ENCODE measurements at places on chromosomes 11 and 22.

DNA sequence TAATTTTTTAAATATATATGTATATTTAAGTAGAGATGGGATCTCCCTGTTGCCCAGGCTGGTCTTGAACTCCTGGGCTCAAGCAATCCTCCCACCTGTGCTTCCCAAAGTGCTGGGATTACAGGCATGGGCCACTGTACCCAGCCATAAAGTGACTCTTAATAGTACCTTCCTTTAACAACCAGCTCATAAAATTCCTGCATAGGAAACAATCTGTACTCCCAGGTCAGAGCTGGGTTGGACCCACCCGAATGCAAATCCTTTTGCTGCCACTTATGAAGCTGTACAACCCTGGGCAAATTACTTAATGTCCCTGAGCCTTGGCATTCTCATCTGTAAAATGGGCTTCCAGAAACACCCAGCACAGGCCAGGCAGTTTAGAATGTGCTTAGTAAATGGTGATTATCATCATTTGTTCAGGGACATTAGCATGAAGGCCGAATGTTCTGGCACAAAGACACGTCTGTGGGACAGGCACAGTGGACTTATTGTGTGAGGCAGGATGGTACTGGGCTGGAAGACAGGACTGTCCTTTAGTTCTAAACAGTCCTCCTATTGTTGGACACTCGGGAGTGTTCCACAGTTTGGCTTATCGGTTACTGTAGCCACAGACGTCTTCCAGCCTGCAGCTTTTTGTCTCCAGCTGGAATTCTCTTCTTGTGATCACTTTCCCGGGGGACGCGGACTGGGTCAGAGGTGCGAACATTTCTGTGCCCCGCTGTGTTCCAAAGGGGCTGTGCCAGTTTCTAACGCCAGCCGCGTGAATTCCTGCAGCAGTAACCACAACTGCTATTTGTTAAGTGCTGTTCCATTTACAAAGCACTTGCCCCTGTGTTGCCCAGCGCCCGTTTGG lies 6.0 kb downstream of the PDXP start:
- DNase-seq, result no peak

DNA sequence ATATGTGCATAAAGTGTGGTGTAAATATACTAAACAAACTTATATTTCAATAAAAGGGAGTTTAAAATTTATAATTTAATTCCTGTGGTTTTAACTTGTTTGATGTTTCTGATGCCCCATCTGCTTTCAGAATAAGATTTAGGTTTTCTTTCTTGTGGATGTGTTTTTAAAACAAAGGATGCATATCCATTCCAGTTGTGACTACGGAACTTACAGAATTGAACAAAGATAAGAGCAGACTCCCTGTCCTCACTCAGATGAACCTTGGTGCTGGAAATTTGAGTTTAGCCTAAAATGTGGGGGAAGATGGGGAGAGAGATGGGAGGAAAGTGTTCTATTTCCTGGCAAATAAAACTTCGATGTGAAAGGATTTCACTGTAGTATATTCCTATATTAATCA lies 2.5 kb downstream of the FJX1 start:
- no peak for DNase-seq

- no peak for DNase-seq
These were observed 43.6 kb upstream of the FTH1 start for GRCh38 chr11:62010935-62011528.

DNA sequence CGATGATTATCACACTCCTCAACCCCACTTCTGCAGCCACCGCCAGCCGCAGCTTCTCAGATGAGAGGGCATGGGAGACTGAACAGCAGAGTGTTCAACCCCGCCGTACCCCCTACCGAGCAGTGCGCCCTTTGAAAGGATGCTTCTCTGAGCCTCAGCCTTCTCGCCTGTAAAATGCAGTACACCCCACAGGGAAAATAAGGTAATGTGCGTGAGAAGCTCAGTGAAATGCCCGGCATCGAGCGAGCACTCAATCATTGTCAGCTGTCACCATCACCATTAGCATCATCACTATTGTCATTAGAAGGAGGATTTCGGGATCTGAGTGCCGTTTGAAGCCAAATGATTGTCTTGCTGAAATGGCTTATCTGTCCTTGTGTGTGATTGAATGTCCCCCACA lies 13.6 kb downstream of the TRIM29 start:
- no peak for DNase-seq

DNA sequence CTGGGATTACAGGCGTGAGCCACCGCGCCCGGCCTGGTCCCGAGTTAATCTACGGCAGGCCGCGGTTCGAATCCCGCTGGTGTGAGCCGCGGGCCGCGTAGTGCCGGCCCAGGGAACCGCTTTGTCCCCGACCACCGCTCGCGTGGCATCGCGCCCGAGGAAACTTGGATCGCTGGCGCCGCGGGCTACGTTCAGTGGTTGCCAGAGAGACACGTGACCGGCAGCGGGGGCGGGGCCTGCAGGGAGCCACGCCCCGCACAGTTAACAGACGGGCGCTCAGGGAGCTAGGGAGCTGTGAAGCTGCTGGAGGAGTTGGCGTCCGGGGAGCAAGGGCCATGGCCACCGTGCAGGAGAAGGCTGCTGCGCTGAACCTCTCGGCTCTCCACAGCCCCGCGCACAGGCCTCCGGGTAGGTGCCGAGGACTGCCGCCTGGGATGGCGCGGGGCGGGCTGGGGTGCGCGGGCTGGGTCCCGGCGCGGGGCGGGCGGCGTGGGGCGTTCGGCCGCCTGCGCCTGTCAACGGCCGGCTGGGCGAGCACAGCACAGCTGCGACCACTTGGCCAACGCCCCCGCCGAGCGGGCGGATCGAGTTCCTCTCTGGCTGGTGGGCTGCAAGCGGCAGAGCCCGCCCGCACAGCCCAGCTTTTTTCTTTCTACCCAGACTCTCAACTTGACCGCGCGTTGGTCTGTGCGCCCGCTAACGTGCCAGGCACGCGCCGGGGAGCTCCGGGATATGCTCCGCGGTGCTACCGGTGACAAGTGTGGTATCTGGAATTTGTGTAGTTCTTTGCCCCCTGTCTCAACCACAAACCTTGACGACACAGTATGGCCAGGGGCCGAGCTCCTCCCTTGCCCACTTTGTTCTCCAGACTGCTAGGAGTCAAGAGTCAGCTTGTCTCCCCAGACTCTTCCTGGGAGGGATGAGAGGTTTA lies at the start of gene DEPDC7:
Gene DEPDC7 (plus strand): TSS at position 258 of the 931 bp plus-strand sequence. CDS start 78 bp downstream, at position 336.
- DNase-seq, result peak; percentile 56

DNA sequence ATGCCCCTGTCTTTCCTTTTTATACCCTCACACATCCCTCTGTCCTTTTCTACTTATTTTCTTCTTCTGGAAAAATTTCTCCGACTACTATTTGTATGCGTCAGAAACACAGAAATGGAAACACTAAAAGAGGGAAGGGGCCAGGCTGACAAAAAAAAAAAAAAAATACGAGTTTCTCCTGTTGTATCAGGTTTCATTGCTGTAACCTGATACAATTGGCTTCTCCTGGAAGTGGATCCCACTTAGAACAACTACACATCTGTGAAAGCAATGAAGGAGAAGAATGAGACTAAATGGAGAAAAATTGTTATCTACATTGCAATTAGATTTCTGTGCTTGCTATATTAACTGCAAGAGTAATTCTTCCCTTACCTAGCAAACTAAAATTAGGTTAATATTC lies 393.9 kb downstream of the GUCY1A2 start:
- no peak for DNase-seq

DNA sequence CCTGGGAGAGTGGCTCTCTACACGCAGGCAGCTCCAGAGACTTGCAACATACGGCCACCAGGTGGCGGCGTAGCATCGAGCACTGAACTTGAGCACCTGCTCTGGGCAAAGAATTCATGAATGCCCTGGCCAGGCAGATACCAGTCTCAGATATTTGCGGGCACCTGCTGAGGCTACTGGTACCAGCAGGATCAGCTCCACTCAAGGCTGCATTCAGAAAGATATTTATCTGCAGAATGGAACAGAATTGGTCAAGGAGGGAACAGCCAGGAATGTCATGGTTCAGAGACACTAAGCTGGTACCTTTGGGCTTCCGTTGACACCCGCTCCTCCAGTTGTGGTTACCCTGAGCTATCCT lies 10.8 kb upstream of the CCDC86 start:
- peak; percentile 70 for DNase-seq

GRCh38 chr11:10108915-10109680 lies 184.9 kb downstream of the SBF2 start:
- DNase-seq, result no peak

- no peak for DNase-seq
These were observed 150.9 kb downstream of the CACNA1I start for GRCh38 chr22:39721206-39722031.

DNA sequence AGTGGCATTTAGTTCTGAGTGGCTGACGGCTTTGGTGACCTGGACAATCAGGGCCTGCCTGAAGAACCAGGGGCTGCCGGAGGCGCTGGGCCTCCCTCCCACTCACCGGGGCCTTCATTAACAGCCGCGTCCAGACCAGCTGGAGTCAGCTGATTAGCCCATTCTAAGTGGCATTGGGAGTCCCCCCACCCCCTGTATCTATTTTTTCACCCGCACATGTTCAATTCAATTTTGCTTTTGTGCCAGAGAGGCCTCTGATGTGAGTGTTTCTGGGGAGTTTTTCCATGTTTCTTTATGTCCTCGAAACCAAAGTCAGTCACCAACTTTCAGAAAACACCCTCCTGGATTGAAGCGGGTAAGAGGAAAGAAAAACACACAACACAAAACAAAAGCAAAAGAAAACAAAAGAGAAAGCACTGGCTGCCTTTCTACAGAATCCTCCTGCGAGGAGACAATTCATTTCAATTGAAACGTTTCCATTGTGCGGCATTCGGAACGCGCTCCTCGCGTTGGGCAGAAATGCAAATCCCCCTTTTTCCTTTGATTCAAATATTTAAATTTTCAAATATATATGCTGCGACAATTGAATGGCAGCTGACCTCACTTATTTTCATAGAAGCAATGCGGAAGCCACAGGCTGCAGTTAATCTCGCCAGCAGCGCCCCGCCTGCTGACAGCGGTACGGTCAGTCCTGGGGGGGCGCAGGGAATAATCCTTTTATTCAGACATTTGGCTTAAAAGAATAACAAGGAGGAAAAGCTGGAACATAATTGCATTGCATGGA lies 17.7 kb downstream of the CDKN1C start:
- no peak for DNase-seq

- no peak for DNase-seq
These were observed 2.8 kb downstream of the PDXP start for GRCh38 chr22:37661160-37661924.

DNA sequence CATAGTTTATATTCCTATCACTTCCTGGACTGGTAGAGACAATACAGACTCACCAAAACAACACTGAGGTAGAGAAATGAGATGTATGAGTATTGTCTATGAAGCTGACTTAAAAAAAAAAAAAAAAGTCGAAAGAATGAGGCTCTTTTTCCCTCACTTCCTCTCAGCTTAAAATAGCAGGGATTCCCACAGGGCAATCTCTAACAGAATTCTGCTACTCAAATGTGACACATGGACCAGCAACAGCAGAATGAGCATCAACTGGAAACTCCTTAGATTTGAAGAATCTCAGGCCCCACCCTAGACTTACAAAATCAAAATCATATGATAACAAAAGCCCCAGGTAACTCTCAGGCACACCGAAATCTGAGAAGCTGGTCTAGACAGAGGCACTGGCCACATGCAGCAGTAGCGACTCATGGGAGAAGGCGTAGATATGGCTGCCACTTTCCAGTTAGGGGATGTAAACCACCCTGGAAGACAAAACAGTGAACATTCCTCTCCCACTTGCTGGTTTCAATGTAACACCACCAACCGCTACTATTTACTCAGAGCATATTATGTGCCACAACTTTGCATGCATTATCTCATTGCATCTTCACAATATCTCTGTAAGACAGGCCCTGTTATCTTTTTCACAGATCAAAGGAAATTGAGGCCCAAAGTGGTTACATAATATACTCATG lies 128.0 kb downstream of the RBFOX2 start:
- no peak for DNase-seq

GRCh38 chr11:8250981-8251615 lies 12.6 kb downstream of the LMO1 start:
- no peak for DNase-seq

- no peak for DNase-seq
These were observed 2.6 kb downstream of the OVOL1 start for GRCh38 chr11:65789230-65790103.

- no peak for DNase-seq
These were observed 1.6 kb downstream of the ARSA start for GRCh38 chr22:50626314-50626849.

- DNase-seq, result no peak
These were observed 1.0 kb upstream of the TUBA8 start for GRCh38 chr22:18109410-18110193.

DNA sequence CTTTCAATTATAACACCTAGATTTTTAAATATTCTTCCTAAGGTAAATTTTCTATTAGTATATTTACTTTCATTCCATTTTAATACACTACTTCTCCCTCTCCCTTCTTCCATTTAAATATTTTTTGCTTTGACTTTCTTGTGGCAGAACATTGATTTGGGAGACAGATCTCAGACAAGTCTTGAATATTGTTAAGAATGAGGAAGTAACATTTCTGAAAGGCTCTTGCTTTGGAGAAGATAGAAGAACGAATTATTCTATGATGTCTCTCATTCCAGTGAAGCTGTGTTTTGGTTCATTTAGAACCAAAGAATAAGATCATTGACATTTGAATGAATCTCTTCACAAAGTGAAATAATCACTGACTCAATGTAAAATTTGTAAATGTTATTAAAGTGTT lies 2.4 kb downstream of the IPO7 start:
- DNase-seq, result no peak

- DNase-seq, result no peak
These were observed 53.0 kb downstream of the SCUBE1 start for GRCh38 chr22:43289976-43290721.

DNA sequence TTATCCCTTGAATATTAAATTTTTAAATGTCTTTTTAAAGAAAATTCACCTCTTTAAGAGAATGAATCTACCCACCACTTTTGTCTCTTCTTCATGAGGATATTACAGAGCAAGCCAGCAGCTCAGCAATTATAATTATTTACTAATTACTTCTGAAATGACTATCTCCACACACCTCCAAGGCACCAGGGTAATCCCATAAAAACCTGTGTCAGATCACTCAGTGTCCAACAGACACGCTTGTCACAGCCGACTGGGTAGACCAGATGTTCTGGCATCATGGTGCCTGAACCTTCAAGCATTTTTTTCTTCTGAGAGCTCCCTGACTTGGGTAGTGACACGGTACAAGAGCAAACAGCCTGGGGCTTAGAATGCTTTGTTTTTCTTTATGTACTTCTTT lies 61.4 kb downstream of the EFCAB6 start:
- DNase-seq, result no peak

DNA sequence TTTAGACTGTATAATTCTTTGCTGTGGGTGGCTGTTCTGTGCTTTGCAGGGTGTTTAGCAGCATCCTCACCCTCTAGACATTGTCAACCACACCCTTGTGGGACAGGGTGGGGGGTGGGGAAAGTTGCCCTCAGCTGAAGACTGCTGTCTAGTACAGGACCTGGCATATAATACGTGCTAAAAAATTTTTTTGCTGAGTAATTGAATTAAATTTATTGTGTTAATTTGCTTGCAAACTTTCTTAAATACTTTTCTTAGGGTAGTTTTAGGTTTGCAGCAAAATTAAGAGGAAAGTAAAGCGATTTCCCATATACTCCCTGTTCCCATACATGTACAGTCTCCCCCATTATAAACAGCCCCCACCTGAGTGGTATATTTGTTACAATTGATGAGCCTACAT lies 268.5 kb downstream of the SOX6 start:
- no peak for DNase-seq

Measured in stimulated activated CD8-positive, alpha-beta memory T cell treated with anti-CD3 and anti-CD28 coated beads, Interleukin-4, amount 100 ng/mL, for 4 hours (primary cell).